ENCODE measurements at places on chromosomes 11 and 22.

GRCh38 chr11:48105096-48105990, 111.3 kb upstream of the OR4B1 start:
- DNase-seq: no peak

DNA sequence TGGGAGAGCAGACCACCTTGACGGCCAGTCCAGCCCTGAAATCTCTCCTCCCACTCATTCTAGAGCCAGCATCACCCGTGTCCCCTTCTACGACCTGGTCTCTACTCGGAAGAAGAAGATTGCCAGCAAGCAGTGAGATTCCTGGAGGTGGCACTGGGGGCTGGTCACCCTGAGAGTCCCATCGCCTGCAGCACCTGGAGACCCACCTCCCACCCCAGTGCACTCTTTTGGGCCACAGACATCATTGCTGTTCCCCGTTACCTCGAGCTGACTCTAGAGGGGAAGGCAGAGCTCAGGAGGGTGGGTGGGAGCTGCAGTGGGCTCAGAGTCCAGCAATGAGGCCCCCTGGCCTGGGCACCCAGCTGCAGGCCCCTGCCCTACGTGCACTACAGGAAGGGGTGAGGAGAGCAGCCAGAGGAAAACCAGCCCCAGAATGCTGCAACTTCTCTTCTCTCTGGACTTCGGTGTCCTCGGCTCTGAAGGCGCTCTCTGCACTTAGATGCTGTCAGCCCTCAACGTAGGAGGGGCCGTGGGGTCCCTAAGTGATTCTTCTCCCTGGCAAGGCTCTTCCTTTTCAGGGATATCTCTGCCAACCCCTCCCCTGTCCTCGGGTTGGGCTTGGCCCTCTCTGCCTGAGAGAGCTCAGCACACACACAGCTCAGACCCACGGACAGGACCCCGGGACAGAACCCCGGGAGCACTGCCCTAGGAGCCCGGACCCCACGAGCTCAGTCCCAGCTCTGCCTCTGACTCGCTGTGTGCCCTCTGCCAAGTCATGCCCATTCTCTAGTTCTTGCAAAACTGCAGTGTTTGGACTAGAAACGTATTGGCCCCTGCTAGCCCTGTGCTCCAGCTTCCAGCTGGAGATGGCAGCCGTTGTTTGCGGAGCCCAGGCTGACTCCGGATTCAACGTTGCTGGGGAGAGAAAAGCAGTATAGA, 31.3 kb downstream of the CYTH4 start:
- DNase-seq: no peak

- DNase-seq: no peak
These were observed 18.6 kb downstream of the PICALM start for GRCh38 chr11:86050196-86050709.

DNA sequence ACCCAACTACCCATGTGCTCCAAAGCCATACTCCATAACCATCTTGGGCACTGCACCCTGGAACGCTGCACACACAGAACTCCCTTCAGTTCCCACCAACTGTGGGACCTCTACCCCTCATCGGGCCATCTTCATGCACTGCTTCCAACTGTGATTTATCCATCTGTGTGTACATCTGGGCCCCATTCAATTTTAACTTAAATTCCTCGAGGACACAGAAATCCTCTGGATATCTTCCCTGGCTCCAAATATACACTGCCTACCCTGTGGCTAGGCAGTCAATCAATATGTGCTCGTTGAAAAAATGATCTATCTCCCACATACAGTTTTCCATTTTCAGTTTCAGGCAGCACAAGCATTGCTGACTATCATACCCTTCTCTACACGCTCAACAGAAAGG, 4.9 kb downstream of the FEZ1 start:
- no peak for DNase-seq

DNA sequence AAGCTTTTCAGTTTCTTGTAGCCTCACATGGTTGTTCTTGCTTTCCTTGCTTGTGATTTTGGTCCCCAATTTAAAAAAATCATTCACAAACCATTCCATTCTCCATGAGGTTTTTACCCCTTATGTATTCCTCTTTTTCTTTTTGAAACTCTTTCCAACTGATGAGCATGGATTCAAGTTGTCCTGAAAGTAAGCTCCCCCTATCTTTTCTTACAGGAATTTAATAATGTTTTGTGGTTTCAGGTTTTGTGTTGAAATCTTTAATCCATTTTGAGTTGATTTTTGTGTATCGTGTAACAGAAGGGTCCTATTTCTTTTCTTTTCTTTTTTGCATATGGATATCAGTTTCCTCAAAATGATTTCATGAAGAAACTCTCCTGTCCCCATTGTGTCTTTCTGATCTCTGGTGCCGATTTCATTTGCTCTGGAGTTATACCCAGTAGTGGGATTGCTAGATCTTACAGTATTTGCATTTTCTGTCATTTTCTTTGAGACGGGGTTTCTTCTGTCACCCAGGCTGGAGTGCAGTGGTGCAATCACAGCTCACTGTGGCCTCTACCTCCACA, 58.5 kb downstream of the LRRC74B start:
- DNase-seq: no peak
